CD4-positive, alpha-beta T cell (primary cell): ENCODE measurements at places on chromosomes 7 and 10.

GRCh38 chr10:50384898-50385297, 133.6 kb upstream of the ASAH2 start:
- no peak for DNase-seq

GRCh38 chr10:1736972-1737221, 428 bp downstream of the ADARB2 start:
- no peak for DNase-seq

DNA sequence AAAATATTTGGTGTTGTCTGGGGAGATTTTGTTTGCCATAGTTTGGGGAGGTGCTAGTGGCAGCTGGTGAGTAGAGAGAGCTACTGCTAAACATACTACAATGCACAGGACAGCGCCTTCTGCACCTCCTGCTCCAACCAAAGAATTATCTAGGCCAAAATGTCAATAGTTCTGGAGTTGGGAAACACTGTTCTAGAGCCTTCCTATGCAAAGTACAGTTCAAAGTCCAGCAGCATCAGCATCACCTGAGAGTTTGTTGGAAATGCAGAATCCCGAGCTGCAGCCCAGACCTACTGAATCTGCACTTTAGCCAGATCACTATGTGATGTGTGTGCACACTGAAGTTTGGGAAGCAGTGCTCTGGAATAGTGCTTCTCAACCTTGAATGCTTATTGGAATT, 290.7 kb downstream of the TCF7L2 start:
- DNase-seq: no peak

DNA sequence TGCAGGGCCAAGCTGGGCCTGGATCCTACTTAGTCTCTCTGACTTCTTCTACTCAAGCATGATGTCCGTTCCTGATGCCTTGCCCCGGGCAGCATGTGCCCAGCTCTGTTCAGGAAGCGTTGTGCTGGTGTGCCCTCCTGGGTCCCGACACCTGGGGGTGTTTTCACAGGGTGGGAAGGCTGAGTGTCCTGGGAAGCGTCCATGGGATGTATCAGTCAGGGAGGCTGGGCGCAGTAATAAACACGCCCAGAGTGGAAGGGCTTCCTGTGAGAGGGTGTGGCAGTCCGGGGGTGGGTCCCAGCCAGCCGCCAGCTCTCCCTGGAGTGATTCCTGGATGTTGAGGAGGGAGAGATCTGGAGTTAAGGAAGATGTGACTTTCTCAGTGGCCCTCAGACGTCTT, 29.0 kb downstream of the FOXK1 start:
- no peak for DNase-seq

GRCh38 chr7:41035794-41036193, 667.1 kb downstream of the INHBA start:
- no peak for DNase-seq

DNA sequence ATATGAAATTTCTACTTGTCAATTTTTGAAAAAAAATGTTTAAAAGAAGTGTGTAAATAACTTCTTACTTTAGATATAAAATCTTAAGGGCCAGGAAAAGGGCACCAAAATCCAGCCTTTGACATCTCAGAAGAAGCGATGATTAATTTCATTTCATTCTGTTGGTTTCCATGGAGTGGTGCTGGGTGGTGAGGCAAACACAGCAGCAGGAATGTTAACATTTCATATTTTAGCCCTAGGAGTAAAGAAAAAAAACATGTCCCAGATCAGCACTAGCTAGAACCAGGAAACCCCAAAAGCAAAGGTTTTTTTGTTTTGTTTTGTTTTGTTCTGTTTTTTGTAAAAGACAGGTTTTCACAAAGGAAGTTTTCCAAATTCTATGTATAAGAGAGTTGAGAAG, 298.8 kb upstream of the C7orf33 start:
- no peak for DNase-seq

- no peak for DNase-seq
These were observed 34.5 kb upstream of the RBM20 start for GRCh38 chr10:110609605-110610004.

- no peak for DNase-seq
These were observed 77.3 kb upstream of the MKLN1 start for GRCh38 chr7:131250331-131250730.

DNA sequence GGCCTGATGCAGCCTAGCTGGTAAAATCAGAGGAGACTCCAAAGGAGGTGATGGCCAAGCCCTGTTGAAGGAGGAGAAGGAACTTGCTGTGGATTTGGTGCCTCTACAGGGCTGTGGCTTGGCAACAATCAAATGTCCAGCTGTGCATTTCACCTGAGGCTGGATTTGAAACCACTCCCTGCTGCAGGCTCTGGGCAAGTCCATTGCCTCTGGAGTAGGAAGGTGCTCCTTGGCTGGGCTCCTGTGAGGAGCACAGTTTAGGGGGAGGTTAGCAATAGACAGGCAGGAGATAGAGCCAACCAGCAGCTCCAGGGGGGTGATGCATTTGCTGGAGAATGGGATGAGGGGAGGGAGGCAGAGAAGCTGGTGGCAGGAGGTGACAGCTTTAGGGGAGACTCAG, 26.5 kb downstream of the CDH23 start:
- DNase-seq: no peak

DNA sequence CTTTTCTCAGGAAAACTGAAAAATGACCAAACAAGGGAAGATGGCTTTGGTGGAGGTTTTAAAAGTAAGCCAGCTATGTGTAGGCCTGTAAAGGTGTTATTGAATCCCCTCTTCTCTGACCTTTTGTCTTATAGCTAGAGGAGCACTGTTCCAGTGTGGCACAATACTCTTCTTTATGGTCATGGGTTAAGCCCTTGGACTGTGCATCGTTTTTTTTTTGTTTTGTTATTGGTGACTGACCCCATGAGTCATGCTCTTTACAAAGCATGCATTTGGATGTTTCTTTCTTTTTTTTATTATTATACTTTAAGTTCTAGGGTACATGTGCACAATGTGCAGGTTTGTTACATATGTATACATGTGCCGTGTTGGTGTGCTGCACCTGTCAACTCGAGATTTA, 19.6 kb upstream of the FAM25A start:
- no peak for DNase-seq

GRCh38 chr10:110335314-110336064, 30.8 kb upstream of the SMNDC1 start:
- DNase-seq: no peak

DNA sequence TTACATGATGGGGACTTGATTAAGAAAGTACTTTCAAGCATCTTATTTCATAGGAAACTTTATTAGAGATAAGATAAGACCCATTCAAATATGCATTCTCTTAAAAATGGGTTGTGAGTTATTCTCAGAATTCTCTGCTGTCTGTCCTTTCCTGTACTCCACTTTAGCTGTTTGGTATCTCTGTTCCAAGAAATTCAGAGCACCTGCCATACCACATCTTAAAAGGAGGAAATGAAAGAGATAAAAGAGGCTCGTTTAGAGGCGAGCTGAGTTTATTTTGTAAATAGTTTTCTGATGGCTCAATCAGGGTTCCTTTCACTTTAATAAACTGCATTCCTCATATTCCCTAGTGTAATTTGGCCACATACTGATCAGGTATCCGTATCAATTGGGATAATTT, 87.2 kb downstream of the MDFIC start:
- DNase-seq: no peak

GRCh38 chr7:36208997-36209813, 56.2 kb downstream of the EEPD1 start:
- peak; percentile 3 for DNase-seq

DNA sequence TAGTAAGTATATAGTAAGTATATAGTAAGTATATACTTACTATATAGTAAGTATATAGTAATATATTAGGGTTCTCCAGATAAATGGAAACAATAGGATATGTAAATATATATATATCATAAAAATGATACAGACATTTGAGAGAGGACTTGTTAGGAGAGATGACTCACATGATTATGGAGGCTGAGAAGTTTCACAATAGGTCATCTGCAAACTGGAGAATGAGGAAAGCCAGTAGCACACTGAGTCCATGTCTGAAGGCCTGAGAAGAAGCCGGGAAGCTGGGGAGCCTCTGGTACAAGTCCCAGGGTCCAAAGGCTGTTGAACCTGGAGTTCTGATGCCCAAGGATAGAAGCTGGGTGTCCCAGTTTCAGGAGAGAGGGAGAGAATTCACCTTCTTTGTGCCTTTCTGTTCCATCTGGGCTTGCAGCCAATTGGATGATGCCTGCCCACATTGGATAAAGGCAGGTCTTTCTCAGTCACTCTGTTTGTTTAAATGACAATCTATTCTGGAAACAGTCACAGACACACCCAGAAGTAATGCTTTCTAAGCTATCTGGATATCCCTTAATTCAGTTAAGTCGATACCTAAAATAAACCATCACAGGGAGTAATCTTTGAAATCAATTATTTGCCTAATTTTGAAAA, 205.5 kb upstream of the CDC14C start:
- no peak for DNase-seq

DNA sequence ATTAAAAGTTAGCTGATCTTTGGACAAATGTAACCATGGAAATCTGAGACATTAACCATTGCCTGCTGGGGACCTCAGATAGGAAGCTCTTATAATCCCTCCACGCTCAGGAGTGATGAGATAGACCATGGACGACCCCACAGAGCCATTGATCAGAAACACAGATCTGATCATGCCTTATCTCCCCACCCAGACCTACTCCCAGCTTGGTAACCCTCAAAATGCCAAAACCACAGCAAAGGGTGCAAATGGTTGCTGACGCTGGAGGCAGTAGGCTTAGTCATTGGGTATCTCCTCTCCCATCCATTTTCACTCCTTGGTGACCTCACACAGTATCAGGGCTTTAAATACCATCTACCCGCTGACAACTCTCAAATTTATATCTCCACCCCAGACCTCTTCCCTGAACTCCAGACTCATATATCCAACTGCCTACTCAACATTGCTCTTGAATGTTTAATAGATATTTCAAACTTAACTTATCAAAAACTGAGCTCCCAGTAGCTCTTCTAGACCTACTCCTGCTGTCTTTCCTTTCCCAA, 60.8 kb downstream of the CRTAC1 start:
- no peak for DNase-seq

GRCh38 chr7:17153536-17153935, 144.9 kb upstream of the AHR start:
- no peak for DNase-seq

- no peak for DNase-seq
These were observed 17.8 kb downstream of the SCART1 start for GRCh38 chr10:133471300-133472109.

DNA sequence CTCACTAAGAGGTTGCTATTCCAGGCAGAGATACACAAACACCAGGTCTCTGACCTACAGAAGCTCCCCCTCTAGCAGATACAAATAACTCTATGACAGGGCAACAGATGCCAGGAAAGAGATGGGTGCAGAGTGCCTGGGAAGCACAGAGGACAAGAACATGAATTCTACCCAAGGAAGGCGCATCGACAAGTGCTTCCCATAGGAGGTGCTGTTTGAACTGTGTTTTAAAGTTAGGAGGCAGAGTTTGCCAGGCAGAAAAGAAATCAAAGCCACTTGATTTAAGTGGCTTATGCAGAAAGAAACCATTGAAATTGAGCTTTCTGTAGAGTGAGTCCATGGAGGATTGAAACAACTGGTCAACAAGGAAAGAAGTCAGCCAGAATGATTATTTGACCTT, 35.3 kb upstream of the EGR2 start:
- DNase-seq: no peak

DNA sequence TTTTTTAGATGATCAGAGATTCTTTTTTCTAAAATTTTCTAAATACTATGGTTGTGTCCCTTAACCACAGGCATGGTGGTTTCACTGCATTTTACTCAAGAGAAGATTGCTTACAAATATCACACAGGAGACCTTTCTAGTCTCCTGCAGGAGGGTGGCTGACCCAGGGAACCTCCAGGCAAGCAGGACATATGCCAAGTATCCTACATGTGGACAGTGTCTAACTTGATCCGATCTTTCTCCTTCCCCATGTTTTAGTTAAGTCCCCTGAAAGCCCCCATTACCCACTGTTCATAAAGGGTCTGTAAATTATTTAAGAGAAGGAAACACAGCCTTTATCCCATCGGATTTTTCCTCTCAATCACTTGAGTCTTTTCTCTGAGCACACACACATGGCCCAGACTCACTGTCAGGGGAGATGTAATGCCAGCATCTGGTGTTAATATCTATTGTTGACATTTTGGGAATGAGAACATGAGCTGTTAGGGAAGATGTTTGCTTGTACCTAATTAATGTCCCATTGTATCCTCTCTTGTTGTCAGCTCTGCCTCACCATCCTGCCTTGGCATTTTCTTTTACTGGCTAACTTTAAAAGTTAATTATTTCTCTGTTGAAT, 755.2 kb downstream of the AUTS2 start:
- DNase-seq: no peak

DNA sequence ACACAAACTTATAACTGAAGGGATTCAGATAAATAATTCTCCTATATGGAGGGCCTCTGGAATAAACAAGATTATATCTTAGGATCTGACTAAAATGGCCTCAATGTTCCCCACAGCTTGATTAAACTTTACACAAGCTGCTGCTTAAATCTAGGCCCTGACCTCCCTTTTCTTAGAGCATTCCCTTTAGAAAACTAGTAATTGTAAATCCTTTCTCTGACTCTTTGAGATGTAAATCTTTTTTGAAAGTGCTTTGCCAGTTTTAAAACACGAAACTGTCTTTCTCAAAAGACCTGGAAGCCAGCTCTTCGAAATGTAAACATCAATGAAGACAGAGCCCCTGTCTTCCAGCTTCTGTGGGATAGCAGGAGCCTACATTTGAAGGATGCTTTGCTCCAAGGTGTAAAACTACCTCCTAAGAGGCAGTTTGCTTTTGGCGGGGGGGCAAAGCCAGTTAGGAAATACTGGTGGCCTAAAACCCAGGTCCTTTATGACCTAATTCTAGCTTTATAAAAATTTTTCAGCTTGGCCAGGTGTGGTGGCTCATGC, 758.7 kb downstream of the CNTNAP2 start:
- DNase-seq: no peak

DNA sequence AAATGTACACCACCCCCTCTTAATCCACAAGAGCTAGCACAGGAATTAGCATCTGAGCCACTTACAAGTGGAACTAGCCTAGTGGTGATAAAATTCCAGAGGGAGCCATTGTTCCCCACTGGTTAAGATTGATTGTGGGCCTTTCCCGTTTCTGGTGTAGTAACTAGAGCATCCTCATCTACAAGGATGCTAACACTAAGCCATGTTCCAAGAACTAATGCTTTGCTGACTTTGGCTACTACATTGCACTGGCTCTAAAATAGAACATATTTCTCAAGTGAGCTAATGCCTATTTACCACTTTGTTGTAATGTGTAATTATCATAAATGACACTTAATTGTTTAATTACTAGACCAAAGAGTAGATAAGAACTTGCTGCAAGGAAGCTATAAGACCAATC, 143.7 kb downstream of the FZD1 start:
- DNase-seq: no peak

GRCh38 chr10:92291921-92292845, 1.2 kb downstream of the MARCHF5 start:
- DNase-seq: peak; percentile 37

GRCh38 chr7:40859965-40860543, 725.2 kb downstream of the SUGCT start:
- no peak for DNase-seq

- DNase-seq: no peak
These were observed 29.0 kb upstream of the UBE2D1 start for GRCh38 chr10:58305821-58306220.

DNA sequence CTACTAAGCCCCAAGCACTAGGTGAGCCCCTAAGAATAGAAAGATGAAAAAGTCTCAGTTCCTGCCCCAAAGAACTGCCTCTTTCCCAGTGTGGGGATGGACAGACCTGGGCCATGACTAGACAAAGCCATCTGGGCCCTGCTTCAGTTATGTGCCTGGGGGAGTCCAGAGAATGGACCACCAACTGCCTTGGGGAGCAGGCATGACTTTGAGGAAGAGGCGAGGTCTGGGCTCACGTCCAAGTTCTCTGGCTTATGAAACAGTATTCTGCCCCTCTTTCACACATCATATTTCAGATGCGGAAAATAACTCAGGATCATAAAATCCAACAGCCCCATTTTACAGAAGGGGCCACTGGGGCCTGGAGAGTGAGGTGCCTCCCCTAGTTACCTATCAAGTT, 80.3 kb downstream of the PLXNA4 start:
- DNase-seq: no peak
